ENCODE measurements at places on chromosomes 6 and 20. TPM values are rescaled to one million over a fixed set of nuclear protein-coding genes. Genes with fewer than 3 reads are reported as not detected.

The MICB gene
- total RNA-seq = 14.9 TPM

The SALL4 gene
- total RNA-seq = 0.15 TPM

The SNTA1 gene
- total RNA-seq = 1.2 TPM

The COX4I2 gene
- not detected for total RNA-seq

The LY6G5C gene
- 3.8 TPM for total RNA-seq

The TOP1 gene
- total RNA-seq = 131 TPM

The PAX1 gene
- total RNA-seq = not detected

The HLA-DOB gene
- total RNA-seq = 1.2 TPM

The WFDC2 gene
- total RNA-seq = 0.76 TPM

The PBOV1 gene
- total RNA-seq = not detected

The ETV7 gene
- total RNA-seq = 0.45 TPM

The C6orf58 gene
- not detected for total RNA-seq

DNA sequence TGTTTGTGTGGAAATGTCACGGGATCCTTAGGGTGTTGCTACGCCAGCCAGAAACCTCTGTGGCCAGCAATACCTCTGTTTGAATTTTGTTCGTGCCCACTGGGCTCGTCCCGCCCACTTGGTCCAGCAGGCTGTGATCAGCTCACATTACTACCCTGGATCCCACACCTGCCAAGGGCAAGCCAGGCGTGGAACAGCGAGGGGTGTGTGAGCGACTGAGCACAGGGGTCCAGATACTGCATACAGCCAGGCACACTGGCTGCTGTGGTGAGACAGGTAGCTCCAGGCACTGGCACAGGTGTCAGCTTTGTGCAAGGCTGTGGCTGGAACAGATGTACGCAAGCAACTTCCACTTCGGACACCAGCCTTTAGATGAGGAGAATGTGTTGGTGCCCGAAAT is 718.9 kb downstream of the EPHA7 start:
- DNase-seq = no peak

DNA sequence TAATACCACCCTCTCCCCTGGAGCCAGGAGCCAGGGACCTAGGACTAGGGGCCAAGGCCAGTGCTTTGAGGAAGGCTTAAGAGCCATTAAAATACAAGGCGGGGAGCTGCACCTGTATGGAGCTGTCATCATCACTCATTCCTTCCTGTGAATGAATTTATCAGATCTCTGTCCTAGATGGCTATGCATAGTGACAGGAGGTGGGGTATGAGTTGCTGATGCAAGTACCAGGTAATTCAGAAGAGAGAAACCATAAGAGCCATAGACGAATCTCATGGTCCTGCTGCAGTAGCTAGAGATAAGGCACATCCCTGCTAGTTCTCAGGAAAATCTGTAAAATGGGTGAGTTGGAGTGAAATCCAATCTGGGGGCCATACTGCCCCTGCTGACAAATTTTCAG is 10.3 kb downstream of the GRM4 start:
- DNase-seq = no peak

DNA sequence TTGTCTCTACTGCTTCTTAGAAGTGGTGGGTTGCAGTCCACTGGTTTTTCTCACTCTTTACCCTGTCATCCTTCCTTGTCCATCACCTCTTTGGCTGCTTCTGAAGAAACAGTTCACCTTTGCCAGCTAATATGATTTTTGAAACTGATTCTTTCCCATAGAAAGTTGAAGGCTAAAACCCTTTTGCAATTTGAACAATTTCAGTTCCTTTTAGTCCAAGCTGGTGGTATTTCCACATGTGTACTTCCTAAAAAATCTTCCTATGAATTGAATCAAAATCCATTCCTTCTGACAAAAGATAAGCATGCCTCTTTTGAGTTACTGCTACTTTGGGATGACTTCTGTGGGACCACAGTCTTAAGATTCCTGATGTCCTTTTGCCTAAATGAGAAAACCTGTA is 210.0 kb upstream of the MAN1A1 start:
- no peak for DNase-seq

- DNase-seq = no peak
Observed at GRCh38 chr6:135586388-135586787, 88.8 kb upstream of the AHI1 start.

- no peak for DNase-seq
Observed at GRCh38 chr6:42341771-42342553, 109.8 kb downstream of the TRERF1 start.

DNA sequence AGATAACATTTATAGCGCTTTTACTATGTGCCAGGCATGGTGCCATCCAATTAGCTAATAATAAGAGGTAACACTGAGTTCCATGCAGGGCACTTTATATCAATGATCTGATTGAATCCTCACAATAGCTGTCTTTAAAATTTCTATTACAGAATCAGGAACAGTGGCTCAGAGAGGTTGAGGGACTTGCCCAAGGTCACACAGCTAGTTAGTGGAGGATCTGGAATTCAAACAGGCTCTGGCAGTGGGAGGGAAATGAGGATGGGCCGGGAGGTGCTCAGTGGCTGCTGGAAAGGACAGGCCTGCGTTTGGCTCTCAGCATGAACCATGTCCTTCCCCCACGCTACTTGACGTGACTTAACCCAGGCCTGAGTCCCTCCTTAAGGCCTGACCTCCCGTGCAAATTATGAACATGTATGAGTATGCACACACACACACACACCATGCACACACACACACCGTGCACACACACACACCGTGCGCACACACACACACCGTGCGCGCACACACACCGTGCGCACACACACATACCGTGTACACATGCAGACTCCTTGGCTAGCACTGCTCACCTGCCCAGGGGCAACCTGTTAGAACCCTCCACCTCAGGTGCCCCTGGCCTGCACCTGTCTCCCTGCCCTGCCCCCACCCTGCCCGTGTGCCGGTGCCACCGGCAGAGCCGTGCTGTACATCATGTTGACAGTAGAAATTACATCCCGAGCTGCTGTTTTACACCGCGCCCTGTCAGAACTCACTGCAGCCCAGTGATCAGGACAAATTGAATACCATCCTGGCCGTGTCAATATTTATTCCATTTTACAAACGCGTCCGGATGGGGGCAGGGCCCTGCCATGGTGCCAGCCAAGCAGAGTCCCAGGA is 43.7 kb downstream of the CDH22 start:
- no peak for DNase-seq

DNA sequence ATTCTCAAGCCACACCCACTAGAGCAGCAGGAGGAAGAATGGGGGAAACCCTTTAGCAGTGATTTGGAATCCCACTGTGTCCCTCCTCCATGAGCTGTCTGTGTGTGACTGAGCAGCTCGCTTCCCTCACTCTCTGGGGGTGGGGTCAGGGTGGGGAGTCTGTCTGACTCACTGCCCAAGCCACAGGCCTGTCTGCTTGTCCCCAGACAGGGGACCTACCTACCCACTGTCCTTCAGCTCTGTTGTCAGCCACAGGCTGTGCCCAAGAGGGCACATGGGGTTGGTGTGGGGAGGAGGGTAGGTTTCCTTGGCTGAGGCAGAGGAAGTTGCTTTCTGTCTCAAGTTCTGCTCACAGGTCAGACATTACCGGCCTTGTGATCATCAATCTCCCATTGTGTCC is 127.0 kb downstream of the MAFB start:
- no peak for DNase-seq

DNA sequence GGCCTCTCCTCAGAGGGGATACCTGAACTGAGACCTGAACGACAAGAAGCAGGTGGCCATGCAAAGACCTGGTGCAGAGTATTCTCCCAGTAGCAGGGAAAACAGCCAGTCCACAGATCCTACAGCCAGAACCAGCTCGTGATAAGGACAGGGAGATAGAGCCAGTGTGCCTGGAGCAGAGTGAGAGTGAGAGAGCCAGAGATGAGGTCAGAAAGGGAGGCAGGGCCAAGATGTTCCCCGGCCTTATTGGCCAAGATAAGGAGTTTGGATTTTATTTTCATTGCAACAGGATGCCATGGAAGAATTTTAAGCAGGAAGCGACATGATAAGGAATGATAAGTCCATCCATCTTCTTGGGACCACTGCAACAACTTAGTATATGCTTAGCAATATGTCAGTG is 111.8 kb downstream of the UBE3D start:
- no peak for DNase-seq

- no peak for DNase-seq
Observed at GRCh38 chr6:156710479-156710878, 66.7 kb upstream of the ARID1B start.

DNA sequence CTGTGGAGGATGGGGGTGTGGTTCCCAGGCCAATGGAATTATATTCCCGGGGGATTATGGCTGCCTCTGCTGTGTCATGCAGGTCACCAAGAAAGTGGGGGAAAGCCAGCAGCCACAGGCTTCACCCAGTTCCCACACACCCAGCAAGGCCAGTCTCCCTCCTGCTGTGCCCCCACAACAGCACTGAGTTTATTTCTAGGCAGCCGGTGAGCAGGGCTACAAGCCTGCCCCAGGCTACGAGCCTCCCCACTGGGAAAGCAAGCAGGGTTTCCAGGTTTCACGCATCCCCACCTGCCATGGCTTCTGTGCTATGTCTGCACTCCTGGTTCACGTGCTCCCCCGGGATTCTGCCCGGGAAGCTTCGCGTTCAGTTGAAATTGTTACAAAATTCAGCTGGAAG is 72.6 kb downstream of the ERMARD start:
- DNase-seq = no peak

- no peak for DNase-seq
Observed at GRCh38 chr6:156809034-156809433, 31.9 kb downstream of the ARID1B start.

DNA sequence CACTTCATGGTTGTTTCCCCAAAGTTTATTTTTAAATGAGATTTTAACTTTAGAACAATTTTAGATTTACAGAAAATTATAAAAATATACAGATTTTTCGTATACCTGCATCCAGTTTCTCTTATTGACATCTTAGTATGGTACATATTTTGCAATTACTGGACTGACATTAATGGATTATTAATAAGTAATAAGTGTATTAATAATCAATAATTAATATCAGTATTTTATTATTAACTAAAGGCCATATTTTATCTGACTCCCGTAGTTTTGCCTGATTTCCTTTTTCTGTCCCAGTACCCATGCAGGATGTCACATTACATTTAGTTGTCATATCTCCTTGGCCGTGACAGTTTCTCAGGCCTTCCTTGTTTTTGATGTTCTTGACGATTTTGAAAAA is 307.0 kb downstream of the C6orf118 start:
- DNase-seq = no peak

DNA sequence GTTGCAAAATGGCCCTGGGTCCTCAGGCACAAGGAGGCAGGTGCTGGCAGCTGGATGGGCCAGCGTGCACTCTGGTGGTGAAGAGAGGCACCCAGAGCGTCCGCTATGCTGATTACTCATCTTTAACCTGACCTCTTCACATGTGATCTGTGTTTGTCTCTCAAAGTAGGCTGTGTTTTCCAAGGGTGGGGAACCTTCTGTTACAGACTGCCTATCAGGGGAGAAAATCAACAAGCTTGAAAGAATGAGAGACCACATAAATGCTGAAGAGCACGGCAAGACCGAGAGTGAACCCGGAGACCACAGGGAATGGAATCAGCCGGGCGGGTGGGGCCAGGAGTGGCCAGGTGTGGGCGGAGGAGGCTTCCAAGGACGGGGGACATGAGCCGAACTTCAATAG is 16.2 kb downstream of the BNIP5 start:
- DNase-seq = no peak

DNA sequence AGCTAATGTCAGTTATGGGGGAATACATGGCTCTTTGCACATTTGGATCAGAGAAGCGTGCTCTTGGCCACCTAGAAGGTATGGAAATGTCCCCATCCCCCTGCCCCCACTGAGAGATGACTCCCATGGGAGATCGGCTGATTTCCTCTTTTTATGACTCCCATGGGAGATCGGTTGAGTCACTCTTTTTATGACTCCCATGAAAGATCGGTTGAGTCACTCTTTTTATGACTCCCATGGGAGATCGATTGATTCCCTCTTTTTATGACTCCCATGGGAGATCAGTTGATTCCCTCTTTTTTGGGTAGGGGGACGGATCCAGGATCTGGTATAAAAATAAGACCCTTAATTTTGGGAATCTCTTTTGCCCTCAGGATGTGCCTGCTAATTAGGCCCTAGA is 10.3 kb upstream of the TAAR9 start:
- DNase-seq = no peak

DNA sequence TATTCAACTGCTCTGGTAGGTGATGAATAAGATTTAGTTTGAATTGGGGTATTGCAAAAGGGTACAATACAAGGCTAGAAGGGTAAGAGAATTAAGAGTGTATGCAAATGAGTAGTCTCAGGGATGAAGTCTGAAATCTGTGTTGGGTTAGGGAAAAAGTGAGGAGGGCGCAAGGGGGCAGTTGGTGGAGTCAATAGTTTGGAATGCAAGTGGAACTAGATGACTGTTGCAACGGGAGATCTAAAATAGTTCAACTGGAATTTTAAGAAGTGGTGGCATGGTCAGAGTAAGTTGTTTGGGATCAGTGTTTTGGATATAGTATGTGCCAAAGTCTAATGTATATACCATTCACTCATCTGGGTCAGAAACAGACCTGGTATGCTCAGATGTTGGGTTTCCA is 329.6 kb downstream of the GJA1 start:
- no peak for DNase-seq

GRCh38 chr6:125363039-125363823 is 61.5 kb upstream of the HDDC2 start:
- DNase-seq = no peak

- no peak for DNase-seq
Observed at GRCh38 chr6:137493218-137494038, 766 bp downstream of the OLIG3 start.

DNA sequence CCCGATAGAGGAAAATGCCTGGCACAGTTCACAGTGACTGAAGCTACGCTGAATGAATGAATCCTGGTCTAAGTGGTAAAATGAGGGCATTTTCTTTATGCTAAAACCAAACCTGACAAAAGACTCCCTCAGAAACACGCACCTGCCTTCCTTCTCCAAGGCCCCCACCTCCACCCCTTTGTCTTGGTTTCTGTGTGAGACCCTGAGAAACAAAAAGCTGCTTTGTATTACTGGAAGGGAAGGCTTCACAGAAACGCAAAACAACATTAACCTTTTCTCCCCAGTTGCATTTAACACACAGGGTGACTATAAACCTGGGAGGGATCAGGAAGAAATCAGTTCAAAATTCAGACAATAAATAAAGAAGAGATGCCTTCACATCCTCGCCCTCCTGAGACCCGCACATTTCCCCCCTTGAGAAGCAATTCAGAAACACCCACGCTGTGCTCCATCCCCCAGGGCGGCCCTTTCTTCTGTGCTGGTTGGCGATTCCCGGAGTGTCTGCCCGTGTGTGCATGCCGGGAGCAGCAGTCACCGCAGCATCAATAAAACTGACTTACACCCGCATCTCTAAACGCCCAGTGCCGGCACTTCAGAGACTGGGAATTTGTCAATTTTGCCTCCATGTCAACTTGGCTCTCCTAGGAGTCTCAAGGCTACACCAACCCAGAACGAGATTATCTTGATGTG is 67.2 kb upstream of the TRAF3IP2 start:
- no peak for DNase-seq

GRCh38 chr20:32536851-32537656 is 48.1 kb downstream of the NOL4L start:
- DNase-seq = peak; percentile 45

Measured in activated T-cell treated with anti-CD3 and anti-CD28 coated beads, Interleukin-2, amount 50 U/mL, for 4 hours (primary cell).